ENCODE measurements at places on chromosomes 6 and 20.

DNA sequence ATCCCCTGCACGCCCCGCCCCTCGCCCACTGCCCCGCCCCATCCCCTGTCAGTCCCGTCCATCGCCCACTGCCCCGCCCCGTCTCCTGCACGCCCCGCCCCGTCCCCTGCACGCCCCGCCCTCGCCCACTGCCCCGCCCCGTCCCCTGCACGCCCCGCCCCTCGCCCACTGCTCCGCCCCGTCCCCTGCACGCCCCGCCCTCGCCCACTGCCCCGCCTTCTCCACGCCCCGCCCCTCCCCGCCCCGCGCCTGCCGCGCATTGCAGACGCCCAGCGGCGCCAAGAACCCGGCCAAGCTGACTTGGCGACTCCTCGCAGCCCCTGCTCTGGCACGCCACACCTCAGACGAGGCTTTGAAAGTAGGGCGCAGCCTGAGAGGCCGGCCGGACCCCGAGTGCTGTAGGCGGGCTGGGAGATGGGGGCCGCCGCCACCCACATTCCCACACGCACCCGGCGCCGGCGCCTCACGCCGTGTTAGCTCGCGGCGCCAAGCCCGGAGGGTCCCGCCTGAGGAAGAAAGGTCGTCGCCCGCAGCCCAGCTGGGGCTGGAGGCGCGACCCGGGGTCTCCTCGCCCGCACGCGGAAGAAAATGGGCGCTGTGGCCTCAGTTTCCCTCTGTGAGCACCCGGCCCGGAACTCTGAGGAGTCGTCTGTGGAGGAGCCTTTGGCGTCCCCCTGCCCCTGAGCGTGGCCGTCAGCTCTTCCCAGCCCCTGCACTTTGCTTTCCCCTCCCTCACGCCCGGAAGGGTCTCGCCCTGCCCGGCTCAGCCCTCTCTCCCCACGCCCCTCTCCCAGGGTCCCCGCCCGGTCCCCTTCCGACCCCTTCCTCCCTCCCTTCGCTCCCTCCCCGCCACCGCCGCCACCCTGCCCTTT, at the start of gene RAD21L1:
Gene RAD21L1 (plus strand): TSS at position 262 of the 872 bp plus-strand sequence. CDS start 2,410 bp downstream, outside the sequence.
- DNase-seq, result peak; percentile 77

GRCh38 chr6:127341471-127342202, 1.8 kb downstream of the ECHDC1 start:
- no peak for DNase-seq

GRCh38 chr6:99514089-99514488, 1.1 kb downstream of the USP45 start:
- DNase-seq, result no peak

- DNase-seq, result no peak
Observed at GRCh38 chr6:113595911-113596376, 261.2 kb upstream of the MARCKS start.

- DNase-seq, result no peak
Observed at GRCh38 chr6:109441069-109441816, 719 bp downstream of the SMPD2 start.

GRCh38 chr6:27209196-27209595, 38.3 kb upstream of the PRSS16 start:
- no peak for DNase-seq

DNA sequence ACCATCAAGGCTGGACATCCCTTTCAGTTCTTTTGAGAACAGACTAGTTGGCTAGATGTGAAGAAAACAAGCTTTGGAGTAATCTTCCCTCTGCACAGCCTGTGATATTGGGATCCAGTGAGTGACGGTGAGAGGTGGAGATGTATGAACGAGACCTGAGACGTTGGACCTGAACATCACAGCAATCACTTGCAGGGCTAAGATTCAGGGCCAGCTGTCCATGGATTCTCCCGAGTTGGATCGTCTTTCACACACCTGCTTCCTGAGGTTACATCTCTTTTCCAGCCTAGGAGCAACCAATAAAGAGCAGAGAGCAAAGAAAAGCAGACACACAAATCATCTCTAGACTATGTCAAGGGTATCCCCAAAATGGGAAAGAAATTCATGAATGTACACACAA, 30.0 kb upstream of the TMEM14A start:
- no peak for DNase-seq

DNA sequence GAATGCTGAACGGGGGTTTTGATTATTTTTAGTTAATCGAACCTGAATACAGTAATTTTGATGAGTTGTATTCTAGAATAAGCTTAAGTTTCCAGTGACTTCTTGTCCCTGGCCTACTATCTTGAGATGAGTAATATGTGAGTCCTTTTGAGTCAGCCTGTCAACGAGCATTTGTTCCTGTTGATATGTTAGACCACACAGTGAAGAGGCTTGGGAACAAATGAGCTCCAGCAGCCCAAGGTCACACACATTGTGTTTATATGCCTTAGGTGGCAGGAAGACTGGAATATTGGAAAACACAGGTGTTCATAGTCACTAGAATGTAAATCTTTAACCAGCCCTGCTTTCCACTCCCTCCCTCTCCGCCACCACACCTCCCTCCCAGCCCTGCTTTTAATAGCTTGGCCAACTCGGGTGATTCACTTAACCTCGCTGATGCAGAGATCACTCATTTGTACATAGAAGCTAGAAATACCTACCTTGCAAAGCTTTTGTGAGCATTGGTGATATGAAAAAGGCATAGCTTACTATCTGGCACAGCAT, 9.1 kb downstream of the SMPDL3A start:
- DNase-seq, result no peak

DNA sequence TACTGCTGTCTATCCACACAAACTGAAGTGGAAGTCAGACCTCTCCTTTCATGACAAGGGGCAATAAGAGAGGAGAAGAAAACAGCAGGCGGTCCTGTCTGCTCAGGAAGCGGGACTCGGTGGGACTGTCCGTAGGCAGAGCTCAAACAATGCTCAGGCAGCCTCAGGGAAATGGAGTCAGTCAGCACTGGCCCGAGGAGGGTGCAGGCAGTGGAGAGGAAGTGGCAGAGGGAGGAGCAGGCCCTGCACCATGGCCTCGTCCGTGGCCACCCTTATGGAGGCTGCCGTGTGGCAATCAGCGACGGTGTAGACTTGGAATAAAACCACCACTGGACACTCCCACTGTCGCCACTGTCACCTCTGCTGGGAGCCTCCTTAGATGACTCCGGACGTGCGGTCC, 19.6 kb downstream of the FOXC1 start:
- no peak for DNase-seq

- DNase-seq, result no peak
Observed at GRCh38 chr20:32599783-32600340, 14.7 kb upstream of the NOL4L start.

DNA sequence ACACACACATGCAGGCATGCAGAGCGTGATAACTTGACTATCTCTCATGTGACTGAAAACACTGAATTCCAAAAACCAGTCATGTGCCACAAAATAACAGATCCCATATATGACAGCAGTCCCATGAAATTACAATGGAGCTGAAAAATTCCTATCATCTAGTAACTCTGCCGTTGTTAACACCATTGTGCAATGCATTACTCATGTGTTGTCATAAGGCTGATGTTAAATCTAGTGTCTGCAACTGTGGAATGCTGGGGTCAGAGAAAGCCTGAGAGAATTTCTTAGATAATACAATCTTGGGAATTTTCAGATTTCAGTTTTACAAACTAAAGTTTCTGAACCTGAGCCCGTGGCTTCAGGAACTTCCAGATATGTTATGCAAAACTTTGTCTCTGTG, 70.2 kb downstream of the LYRM4 start:
- no peak for DNase-seq

DNA sequence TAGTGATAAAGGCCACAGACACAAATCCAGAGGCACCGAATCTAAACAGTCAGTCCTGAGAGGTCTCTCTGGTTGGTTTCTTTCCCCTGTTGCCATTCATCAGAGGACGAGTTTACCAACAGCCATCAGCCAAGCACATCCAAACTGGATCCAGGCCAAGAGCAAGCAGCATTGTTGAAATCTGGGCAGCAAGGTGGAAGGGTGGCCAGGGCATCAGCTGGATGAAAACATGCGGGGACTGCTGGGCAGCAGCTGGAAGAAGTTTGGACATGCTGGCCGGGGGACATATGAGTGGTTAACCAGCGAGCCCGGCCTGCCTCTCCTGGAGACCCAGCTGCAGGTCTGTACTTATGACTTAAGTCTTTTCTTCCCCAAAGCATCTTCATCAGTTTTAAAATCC, at the start of gene SMIM28:
Gene SMIM28 (plus strand): TSS at position 62 of the 400 bp plus-strand sequence. CDS start 168 bp downstream, at position 230.
- DNase-seq, result no peak

- DNase-seq, result no peak
Observed at GRCh38 chr6:121536345-121536744, 100.9 kb downstream of the GJA1 start.

DNA sequence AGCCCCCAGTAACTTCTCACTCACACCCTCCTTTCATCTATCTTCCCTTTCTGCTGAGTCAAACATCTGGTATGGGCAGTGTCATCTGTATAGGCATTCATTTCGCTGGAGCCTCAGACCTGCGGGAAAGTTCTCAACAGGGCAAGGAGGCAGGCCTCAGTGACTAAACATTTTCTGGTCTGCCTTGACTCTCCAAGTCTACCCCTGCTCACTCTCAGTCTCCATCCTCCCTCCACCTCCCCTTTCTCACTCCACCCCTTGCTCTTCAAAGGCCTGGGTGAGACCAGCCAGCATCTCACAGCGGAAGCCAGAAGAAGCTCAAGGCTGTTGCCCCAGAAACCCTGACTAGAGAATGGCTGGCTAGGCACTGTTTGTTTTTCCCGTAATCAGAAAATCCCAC, 105.0 kb upstream of the BEND6 start:
- peak; percentile 73 for DNase-seq

DNA sequence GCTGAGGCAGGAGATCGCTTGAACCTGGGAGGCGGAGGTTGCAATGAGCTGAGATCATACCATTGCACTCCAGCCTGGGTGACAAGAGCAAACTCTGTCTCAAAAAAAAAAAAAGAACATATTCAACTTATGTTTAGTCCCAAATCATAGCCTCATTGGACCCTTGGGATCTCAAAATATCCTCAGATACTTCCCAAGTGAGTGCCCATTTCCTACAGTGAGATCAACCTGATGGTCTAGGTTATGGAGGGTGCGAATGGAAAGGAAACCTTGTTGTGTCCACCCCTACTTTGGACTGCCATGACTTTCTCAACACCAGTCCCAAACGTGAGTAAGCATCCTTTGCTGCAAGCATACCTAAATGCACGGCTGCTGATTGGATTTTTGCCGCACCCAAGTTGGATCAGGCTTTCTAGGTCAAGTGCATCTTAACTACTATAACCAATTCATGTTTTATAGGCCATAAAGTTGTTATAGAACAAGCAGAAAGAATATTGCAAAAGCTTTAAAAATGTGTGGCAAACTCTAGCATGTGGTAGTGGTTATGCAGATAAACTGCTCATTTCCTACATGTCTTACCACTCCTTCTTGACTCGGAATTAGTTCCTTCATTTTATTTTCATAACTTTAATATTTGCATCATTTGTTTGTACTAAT, 131.2 kb downstream of the PLEKHG1 start:
- no peak for DNase-seq

DNA sequence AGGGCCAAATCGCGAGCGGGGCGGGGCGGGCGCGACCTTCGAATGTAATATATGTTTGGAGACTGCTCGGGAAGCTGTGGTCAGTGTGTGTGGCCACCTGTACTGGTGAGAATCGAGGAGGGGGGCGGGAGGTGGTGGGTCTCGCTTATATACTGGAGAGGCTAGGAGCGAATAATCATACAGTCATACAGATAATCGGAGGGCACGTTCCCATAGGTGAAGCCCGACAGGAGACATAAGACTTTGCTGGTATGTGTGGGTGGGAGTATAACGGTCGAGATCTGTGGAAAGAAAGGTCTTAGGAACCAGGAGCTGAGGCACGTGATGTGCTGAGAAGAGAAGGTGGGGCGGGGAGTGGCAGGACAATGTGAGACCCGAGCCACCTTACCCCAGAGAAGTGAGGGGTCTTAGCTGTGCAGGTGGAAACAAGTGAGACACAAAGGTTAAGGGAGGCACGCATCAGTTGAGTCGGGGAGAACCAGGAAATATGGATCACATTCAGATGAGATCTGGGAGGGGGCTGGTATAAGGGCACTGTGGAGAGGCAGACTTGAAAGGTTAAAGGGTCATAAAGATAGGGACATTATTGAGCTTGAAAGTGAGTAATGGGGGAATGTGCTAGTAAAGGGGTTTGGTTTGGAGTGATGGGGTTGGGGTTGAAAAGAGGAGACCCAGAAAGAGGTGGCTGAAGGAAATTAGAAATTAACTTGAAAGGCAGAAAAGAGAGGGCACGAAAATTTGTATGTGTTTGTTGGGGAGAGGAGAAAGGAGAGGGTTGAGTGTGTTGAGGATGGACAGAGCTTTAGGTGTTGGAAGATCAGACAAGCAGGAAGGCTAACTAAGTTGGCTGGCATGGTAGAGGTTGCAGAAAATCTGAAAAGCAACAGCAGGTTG, 589 bp downstream of the RNF5 start:
- DNase-seq, result no peak

GRCh38 chr6:106858653-106859092, 115.9 kb downstream of the CD24 start:
- DNase-seq, result no peak

Data from anterior cingulate cortex (tissue), 58 donors.